ENCODE measurements at places on chromosomes 4 and X.

- DNase-seq: no peak
Measured at GRCh38 chr4:187256897-187257296, 533.2 kb upstream of the FAT1 start.

DNA sequence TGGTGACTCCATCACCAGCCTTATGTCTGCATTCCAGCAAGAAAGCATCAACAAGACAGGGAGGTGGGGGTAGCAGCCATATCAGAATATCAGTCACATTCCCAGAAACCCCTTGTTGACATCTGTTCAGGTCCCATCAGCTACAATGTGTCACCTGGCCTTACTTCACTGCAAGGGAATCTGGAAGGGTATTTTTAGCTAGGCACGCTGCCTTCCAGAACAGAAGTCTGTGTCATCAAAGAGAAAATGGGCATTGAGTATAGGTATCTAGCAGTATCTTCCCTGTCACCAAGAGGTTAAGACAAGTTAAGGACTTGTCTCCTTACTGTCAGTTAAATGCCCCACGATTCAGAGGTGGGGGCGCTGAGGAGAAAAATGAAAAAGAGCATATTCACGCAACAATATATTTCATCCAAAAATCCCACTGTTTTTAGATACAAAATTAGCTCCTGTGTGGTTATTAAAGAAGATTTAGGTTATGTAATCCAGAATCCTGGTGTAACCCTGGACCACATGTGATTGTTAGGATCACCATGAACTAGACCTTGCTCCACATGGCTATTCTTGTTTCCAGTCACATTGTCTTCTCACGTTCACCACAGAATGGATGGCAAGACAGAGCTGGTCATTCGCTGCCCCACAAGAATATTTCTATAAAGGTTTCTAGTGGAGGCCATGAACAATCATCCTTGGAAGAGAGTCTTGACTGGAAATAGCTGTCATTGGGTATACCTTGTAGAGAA is 60.0 kb upstream of the PDHA1 start:
- no peak for DNase-seq

GRCh38 chrX:83501530-83501929 is 6.6 kb upstream of the POU3F4 start:
- DNase-seq: no peak

DNA sequence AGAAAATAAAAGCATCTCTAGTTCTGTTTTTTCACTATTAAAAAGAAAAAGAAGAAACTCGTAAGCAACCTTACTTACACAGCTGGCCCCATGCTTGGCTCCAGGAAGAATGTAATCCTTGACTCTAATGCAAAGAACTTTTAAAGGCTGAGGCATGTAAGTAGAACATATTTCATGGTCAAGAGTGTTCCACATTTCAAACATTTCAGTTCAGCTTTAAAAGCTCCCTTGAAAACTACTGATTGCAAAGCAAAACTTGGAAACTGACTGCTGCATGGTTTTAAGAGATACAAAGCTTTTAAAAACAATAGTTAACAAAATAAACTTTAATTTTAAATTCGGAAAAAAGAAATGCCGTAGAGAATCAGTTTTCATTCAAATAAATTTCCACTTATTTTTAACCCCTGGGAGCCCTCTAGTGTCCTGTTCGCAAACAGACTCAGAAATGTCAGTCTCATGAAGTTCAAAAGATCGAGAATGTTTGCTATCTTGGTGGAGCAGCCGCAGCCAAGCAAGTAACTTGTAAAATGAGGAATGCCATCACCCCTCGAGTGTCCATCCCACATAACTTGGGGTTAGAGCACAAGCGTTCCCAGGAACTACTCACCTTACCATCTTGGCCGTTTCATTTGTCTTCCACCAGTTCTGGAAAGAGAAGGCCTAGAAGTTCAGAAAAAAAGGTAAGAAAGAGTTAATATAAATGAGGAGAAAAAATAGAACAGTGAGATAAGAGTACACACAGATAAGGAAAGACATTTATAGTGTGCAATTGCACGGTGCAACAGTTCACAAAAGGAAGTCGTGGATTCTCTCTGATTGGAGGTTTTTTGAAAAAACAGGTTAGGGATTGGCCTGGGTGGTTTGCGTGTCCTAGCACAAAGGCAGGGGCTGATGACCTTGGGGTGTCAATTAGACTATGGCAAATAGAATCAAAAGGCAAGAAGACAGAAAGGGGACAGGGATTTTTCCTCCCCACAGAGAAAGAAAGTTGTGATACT is at the start of gene GASK1B:
TSS of gene GASK1B (minus strand) at position 765 of the 998 bp plus-strand sequence. CDS start 1,650 bp downstream, outside the sequence.
- DNase-seq: peak; percentile 38

GRCh38 chr4:182107931-182108330 is 135.3 kb upstream of the TENM3 start:
- no peak for DNase-seq

GRCh38 chr4:140448830-140449229 is 21.4 kb upstream of the CLGN start:
- no peak for DNase-seq

- no peak for DNase-seq
Measured at GRCh38 chrX:110321670-110322069, 3.8 kb upstream of the AMMECR1 start.

- DNase-seq: no peak
Measured at GRCh38 chrX:20715176-20715575, 448.5 kb upstream of the RPS6KA3 start.

DNA sequence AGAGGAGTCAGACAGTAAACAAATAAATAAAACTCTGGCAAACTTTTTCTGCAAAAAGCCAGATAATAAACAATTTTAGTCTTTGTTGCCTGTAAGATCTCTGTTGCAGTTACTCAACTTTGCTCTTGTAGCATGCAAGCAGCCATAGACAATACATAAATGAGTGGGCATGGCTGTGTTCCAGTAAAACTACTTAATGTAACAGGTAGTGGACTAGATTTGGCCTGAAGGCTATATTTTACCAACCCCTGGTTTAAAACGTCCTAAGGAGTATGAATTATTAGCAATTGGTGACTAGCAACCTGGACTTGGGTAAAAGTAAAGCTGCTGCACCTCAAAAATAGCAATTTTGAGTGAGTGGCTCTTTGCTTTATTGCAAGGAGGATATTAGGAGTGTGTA is 30.9 kb downstream of the SLAIN2 start:
- DNase-seq: no peak

DNA sequence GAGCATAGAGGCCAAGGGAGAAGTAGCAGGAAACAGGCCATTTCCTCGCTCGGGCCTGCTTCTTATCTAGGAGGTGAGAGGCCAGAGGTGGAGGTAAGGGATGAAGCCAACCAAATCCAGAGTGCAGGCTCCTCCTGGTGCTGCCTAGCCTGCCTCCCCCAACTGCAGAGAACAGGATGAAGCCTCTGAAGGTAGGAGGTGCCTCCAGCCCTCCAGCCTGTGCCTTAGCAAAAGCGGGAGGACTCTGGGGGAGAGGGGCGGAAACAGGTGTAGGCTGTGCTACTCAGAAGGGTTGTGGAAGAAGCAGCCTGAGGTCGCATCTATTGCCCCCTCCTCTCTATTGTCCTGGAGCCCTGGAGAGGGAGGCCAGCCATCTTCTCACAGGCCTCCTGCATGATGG is 2.9 kb upstream of the MTM1 start:
- DNase-seq: no peak

GRCh38 chr4:152100379-152101201 is 339.8 kb upstream of the GATB start:
- no peak for DNase-seq

DNA sequence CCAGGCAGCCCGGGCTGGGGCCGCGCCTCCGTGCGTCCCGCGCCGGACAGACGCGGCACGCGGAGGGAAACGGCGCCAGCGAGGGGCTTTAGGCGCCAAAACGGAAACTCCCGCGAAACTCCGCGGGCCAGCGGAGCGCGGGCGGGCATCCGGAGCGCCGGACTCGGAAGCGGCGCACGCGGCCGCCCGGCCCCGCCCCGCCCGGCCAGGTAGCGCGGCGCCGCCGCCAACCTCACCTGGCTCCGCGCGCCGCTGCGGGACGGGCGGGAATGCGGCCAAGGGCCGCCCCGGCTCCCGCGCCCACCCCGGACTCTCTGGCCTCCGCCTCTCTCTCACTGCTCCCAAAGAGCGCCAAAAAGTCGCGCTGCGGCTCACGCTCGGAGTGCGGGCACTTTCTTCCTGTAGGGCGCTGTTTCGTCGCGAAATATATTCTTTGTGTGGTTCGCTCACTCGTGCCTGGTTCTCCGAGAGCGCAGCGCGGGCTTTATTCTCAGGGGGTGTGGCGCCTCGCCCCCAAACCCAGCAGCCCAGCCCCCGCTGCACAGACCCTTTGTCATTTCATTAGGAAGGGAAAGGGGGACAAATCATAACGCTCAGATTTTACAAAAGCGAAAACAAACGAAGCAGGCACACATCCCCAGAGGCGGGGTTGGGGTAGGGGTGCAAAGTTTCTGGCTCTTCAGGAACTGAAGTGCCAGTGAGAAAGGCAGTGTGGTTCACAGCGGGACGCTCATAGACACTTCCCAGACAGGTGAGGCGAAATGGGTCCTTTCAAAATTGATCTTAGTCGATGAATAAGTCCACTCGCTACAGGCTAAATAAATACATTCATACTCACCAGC is 961 bp upstream of the MBNL3 start:
- peak; percentile 29 for DNase-seq

DNA sequence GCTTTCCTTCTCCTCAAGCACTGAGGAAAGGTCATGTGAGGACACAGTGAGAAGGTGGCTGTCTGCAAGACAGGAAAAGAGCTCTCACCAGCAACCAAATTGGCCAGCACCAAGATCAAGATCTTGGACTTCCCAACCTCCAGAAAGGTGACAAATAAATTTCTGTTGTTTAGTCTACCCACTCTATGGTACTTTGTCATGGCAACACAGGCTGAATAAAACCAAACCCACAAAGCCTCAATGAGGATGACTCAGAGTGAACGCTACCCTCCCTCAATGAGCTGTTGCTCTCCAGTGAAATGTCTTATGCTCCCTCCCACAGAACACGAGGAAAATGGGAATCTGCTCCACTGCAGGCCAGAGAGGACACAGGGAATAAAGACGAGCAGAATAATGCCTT is 244.1 kb downstream of the RAB28 start:
- no peak for DNase-seq

GRCh38 chr4:11675051-11675800 is 246.5 kb upstream of the HS3ST1 start:
- no peak for DNase-seq

DNA sequence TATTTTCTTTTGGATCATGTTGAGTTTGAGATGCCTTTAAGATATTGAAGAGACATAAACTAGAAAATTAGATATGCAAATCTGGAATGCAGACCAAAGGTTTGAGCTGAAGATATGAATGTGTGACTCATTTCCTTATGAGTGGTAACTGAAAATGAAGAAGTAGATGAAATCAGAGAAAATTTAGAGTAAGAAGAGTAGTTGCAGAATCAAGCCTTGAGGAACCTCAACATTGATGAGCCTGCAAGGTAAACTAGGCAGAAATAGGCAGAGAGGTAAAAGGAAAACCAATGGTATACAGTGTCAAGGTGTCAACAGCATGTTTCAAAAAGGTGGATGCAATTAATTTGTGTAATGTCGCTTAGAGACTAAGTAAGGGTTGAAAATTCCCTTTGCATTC is 142.8 kb downstream of the MOSPD2 start:
- DNase-seq: no peak

DNA sequence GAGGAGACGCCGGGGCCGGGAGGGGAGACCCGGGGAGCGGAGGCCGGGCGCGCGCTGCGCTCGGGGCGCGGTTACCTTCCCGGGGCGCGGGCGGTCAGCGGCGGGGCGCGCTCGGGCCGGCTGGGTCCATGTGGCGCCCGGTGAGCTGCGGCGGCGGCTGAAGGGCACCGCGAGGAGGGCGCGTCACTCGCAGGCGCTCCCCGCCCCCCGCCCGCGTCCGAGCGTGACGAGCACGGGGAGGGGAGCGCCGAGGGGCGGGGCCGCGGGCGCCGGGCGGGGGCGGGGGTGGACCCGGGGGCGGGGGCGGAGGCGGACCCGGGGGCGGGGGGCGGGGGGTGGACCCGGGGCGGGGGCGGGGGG is at the start of gene CPLX1:
TSS of gene CPLX1 (minus strand) at position 159 of the 360 bp plus-strand sequence. CDS start 1,607 bp downstream, outside the sequence.
- DNase-seq: no peak

DNA sequence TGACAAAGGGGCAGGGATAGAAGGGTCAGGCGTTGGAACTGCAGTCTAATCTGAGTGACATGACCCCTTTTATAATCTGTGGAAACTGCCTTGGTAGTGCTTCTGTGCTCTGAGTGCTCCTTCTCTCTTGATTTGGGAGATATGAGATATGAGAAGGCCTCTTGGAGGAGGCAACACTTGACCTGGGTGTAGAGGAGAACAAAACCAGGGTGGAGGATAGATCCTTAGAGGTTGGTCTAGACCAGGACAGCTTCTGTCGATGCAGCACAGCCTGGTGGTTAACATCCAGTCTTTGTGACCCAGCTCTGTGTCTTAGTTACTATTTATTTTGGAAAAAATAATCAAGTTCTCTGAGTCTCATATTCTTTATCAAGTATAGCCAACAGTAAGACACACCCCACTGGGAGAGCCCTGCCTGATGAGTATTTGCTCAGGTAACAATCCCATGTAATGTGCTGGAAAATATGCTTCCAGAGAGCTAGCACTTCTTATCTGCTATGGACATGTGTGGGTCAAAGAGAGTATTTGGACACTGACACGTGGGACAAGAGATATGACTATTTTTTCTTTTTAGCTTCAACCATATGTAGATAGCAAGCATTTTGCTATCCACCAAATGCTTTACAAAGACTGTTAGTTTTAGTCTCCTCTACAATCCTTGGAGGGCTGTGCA is 9.1 kb downstream of the USP51 start:
- no peak for DNase-seq

DNA sequence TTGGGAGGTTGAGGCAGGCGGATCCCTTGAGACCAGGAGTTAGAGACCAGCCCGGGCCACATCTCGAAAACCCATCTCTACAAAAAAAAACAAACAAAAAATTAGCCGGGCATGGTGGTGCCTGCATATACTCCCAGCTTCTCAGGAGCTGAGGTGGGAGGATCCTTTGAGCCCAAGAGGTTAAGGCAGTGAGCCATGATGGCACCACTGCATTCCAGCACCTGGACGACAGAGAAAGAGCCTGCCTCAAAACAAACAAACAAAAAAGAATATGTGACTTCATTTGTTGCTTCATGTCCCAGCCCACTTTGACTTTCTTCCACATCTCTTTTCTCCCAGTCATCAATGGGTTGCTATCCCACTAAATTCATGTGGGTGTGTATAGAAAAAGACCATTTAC is 79.7 kb downstream of the BCOR start:
- no peak for DNase-seq

DNA sequence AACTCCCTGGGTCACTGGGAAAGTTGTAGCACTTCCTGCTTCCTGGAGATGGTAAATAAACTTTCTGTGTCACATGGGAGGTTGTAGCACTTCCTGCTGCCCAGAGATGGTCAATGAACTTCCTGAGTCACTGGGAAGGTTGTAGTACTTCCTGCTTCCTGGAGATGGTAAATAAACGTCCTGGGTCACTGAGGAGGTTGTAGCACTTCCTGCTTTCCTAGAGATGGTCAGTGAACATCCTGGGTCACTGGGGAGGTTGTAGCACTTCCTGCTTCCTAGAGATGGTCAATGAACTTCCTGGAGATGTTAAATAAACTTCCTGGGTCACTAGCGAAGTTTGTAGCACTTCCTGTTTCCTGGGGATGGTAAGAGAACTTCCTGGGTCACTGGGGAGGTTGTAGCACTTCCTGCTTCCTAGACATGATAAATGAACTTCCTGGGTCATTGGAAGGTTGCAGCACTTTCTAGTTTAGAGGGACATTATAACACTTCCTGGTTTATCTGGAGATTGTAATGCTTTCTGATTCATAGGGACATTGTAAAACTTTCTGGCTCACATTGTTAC is 62.3 kb upstream of the CD99 start:
- no peak for DNase-seq
